ENCODE measurements at places on chromosomes 1 and 21. TPM values are rescaled to one million over a fixed set of nuclear protein-coding genes. Genes with fewer than 3 reads are reported as not detected.

- DNase-seq, result no peak
- H3K36me3 ChIP-seq, result no peaks in the 10 kb centered on the region
- no peak overlapping the region for H3K27ac ChIP-seq
- peaks cover 5% of the 10 kb centered on the region for H3K27me3 ChIP-seq
- no peaks in the 10 kb centered on the region for H3K4me1 ChIP-seq
- no peak overlapping the region for H3K4me3 ChIP-seq
Observed at GRCh38 chr1:71093938-71094337, 13.1 kb upstream of the ZRANB2 start.

DNA sequence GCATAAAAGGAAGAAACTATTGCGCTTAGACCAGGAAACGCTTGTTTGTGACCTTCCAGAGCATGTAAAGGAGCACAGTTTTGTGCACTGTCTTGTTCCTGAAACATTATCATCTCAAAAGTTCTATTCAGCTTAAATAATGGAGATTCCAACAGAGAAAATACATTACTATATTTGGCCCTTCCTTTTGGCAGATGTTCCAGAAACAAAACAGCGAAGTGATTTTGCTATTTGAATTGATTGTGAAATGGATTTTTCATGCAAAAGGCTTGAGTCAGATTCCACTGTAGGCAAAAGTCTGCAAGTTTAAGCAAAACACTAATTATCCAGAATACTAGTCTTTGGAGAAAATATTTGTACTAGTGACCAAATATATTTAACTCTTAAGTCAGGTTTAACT is 80.3 kb upstream of the PTBP2 start:
- H3K4me1 ChIP-seq, result no peaks in the 10 kb centered on the region
- H3K36me3 ChIP-seq, result no peaks in the 10 kb centered on the region
- no peak for DNase-seq
- H3K27me3 ChIP-seq, result no peaks in the 10 kb centered on the region
- H3K27ac ChIP-seq, result no peak overlapping the region

DNA sequence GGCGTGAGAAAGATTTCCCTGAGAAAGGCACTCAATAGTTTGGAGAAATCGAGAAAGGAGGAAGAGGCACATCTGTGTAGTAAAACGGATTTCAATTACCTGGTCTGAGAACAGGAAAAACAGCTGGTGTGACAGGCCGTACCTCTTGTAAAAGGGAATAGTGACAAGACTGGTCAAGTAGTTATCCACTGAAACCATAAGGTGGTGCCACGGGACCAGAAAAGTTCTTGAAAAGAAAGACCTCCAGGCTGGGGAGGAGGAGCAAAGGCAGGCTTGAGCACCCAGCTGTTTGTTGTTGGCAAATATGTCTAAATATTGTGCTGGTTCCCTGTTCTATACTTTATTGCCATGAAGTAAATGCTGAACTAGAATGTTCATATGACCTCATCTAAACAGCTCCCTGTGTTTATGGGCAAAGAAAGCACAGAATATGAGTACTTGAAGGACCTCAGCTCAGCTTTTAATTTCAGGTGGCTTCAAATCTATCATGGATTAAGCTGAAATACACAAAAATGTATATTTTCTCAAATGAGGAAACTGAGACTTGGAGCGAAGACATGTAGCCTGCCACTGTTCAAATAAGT is 4.0 kb downstream of the HAO2 start:
- DNase-seq, result no peak
- no peaks in the 10 kb centered on the region for H3K36me3 ChIP-seq
- peaks cover 16% of the 10 kb centered on the region for H3K27me3 ChIP-seq
- no peak overlapping the region for H3K4me3 ChIP-seq
- no peak overlapping the region for H3K27ac ChIP-seq

DNA sequence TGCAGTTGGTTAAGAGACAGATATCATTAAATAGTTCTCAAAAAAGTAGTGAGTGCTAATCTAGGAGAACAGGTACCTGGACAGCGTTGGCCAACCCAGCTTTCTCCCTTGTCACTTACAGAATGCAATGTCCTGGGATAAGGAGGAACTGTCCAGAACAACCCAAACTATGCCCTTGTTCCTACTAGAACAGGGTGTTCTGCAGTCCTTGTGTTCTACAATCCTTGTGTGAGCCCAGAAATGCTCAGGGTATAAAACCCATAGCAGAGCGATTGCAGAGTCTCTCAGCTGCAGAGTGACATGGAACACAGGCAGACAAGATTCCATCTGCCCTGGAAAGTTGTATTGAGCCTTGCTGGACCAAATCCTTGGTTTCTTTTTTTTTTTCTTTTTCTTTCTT is 83.5 kb upstream of the VANGL1 start:
- peaks cover 3% of the 10 kb centered on the region for H3K27me3 ChIP-seq
- H3K4me3 ChIP-seq, result no peak overlapping the region
- DNase-seq, result no peak
- H3K36me3 ChIP-seq, result no peaks in the 10 kb centered on the region
- no peak overlapping the region for H3K27ac ChIP-seq
- no peaks in the 10 kb centered on the region for H3K4me1 ChIP-seq

DNA sequence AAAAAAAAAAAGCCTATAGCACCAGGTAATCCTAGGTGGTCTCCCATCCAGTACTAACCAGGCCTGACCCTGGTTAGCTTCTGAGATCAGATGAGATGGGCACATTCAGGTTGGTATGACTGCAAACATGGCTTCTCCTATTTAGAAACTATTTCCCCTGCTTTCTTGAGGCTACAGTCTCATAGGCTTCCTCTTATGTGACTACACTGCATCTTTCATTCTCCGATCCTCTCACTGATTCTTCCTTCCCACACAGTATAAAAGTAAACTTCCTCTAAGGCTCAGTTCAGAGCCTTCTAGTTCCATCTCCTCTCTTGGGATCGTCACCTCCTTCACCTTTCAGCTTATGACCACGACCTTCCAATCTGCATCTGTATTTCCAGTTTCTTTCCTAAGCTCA is 30.4 kb upstream of the RNF2 start:
- no peak for DNase-seq
- H3K27me3 ChIP-seq, result peaks cover 17% of the 10 kb centered on the region
- no peaks in the 10 kb centered on the region for H3K36me3 ChIP-seq
- no peak overlapping the region for H3K27ac ChIP-seq

Gene B4GALT2
- 13.3 TPM for total RNA-seq

Gene MROH7
- not detected for total RNA-seq

Gene TAS1R3
- total RNA-seq, result 1.2 TPM

Gene CA6
- total RNA-seq, result 41.8 TPM
